ENCODE measurements at places on chromosomes 1 and 21. TPM values are rescaled to one million over a fixed set of nuclear protein-coding genes. Genes with fewer than 3 reads are reported as not detected.

The AKR7A3 gene
- total RNA-seq, result 0.14 TPM

- no peak for DNase-seq
These were observed 3.9 kb downstream of the UAP1 start for GRCh38 chr1:162565460-162565859.

DNA sequence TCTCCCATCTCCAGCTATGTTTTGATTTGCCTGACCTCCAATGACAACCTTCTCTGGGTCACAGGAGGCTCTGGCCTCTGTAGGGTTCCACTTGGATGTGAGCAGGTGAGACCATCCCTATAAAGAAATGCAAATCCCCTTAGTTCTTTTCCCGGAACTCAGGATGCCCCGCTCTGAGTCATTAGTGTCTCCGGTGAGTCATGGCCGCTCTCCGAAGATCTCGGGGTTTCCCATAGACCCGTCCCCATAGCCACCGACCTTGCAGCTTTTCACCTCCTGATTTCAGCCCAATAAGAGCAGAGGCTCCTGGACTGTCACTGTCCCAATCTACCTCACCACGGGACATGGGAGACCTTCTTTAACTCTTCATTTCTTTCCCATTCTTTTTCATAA, 98.2 kb downstream of the PGBD5 start:
- DNase-seq, result no peak

The OR2L5 gene
- total RNA-seq, result not detected

The AP4B1 gene
- 11.8 TPM for total RNA-seq

DNA sequence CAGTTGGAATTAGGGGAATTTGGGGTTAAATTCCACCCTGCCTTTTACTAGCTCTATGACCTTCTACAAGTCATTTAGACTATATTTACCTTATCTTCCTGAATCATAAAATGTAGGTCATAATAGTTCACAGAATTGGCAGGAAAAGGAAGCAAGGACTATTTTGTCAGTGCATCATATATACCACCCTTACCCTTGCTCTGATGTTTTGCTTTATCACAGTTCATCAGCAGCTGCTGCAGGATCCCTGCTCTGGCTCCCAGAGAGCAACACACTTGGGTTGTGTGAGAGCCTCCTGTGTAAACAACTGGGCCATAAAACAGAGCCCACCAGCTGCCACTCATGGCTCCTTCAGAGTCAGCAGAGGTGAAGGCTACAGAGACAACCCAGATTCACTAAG, 631.6 kb upstream of the CAMK1G start:
- no peak for DNase-seq

GRCh38 chr1:30764939-30765555, 7.5 kb upstream of the LAPTM5 start:
- DNase-seq, result no peak

- DNase-seq, result no peak
These were observed 62.0 kb upstream of the MACF1 start for GRCh38 chr1:39142401-39143060.

DNA sequence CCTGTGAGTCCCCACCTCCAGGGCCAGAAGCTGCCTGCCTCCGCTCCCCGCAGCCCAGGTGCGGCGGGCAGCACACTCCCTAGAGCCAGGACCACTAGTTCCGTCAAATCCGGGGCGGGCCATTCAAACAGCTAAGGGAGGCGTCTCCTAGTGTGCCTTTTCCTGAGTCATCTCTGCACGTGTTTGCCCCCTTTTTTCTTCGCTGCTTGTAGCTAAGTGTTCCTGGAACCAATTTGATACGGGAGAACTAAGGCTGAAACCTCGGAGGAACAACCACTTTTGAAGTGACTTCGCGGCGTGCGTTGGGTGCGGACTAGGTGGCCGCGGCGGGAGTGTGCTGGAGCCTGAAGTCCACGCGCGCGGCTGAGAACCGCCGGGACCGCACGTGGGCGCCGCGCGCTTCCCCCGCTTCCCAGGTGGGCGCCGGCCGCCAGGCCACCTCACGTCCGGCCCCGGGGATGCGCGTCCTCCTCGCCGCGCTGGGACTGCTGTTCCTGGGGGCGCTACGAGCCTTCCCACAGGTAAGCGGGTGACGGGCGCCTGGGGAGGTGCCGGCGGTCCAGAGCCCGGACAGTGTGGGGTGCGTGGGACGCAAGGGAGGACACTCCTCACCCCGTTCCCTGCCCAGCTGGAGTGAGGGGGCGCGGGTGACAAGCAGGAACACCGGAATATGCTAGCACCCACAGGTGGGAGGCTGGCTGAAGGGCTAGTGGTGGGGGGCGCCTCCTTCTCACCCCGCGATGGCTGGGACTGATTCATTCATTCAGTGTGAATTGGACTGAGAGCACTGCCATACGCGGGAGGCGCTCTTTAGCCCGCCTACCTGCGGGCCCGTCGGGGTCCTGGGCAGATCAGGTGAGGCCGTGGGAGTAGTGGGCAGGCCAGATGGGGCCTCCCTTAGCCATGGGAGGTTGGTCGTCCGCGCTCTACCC, at the start of gene TNFRSF8:
Gene TNFRSF8 (plus strand): TSS at position 163 of the 932 bp plus-strand sequence. CDS start 296 bp downstream, at position 459.
- no peak for DNase-seq

The SPEN gene
- 20.8 TPM for total RNA-seq

DNA sequence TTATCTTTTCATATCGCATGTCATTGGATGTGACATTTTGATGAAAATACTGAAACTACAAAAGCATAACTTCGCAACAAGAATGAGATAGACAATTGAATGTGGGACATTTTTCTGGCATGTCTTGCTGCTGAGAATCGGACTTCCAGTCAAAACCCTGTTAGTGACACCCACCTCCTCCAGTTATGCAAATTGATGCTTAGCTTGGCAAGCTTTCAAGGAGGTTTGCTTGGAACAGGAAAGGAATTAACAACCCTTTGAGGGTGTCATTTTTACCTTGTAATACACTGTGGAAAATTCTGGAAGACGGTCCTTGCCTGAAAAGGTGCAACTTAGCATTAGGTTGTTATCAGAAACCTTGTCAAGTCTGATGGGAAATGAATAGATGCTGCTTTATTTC, 38.8 kb upstream of the FAM3B start:
- no peak for DNase-seq

- DNase-seq, result no peak
These were observed 73.6 kb downstream of the ZZZ3 start for GRCh38 chr1:77608893-77609292.

DNA sequence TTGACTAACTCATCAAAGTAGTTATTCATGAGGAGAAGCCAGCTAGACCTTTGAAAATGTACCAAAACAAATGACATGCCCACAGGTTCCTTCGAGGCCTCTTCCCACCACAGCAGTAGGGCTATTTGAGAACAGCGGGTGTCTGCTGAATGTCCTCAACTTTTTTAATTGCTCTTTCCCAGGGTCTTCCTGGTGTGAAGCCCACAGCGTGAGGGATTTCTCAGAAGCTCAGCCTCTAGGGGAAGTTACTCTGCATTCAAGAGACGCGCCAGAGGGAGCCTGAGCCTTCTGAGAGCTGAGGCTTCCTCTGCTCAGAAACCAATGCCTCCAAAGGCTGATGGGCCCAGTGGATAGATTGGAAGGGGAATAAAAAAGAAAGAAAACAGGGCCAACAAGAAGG, 153.6 kb downstream of the OLFM3 start:
- no peak for DNase-seq

The NBPF10 gene
- 0.69 TPM for total RNA-seq

GRCh38 chr1:32972814-32973428, 8.3 kb upstream of the RNF19B start:
- DNase-seq, result peak; percentile 45

DNA sequence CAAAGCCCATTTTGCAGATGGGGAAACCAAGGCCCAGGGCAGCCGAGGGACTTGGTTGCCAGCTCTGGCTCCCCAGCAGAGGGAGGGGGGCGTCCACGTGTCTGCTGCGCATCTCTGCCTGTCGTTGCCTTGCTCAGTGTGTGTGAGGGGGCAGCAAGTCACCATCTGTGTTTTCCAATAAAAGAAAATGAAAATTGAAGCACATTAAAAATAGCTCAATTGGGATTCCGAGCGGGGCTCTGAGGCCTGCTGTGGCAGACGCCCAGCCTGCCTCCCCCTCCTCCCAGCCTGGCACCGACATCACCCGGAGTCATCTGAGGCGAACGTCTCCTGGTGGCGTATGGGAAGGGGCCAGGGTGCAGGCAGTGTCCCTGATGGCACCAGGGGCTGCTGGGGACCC, 51.2 kb downstream of the EPHB2 start:
- no peak for DNase-seq

GRCh38 chr1:236904892-236905741, 99.1 kb downstream of the MT1HL1 start:
- no peak for DNase-seq

The SLC25A34 gene
- 34.0 TPM for total RNA-seq

The ZSCAN20 gene
- total RNA-seq, result 5.7 TPM

The SPRR2B gene
- not detected for total RNA-seq

- no peak for DNase-seq
These were observed 28.1 kb downstream of the ANGPTL3 start for GRCh38 chr1:62625415-62625814.

- no peak for DNase-seq
These were observed 2.1 kb downstream of the LHX8 start for GRCh38 chr1:75136195-75136815.

DNA sequence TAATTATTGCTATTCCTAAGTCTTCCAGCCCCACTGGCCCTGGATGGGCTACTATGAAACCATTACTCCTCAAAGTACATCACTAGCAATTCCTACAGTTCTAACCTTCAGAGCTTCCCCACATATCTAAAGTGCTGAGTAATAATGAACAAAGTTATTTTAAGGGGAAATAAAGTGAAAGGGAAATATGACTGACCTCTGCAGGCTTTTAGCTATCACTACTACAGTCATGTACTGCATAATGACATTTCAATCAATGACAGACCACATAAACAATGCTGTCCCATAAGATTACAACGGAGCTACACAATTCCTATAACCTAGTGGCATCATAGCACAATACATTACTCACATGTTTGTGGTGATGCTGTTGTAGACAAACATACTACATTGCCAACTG, 32.5 kb upstream of the ASPM start:
- DNase-seq, result no peak

- DNase-seq, result peak; percentile 22
These were observed 49.0 kb downstream of the LBR start for GRCh38 chr1:225378880-225379279.

- DNase-seq, result no peak
These were observed 112.2 kb downstream of the USP25 start for GRCh38 chr21:15841856-15842564.

GRCh38 chr1:245148861-245149260, 5.9 kb upstream of the KIF26B start:
- DNase-seq, result no peak

The KCNJ9 gene
- total RNA-seq, result 0.05 TPM

- no peak for DNase-seq
These were observed 164.7 kb upstream of the RGS18 start for GRCh38 chr1:191993549-191993948.

- no peak for DNase-seq
These were observed 56.8 kb upstream of the PPIH start for GRCh38 chr1:42601472-42601871.

DNA sequence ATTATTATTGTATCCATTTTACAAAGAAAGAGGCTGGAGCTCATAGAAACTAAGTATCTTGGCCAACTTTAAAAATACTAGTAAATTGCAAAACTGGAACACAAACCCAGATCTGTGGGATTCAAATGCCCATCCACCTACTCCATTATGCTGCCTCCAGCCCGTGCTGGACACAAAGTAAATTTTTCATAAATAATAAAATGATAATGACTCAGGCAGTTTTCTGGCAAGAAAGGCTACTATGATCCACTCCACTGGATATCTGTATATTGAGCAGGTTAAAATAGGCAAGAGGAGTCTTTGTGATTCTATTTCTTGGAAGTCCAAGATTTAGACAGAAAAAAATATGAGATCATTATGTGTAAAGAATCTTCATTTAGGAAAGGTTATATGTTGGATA, 138.3 kb upstream of the DUSP10 start:
- DNase-seq, result no peak

The PGLYRP4 gene
- not detected for total RNA-seq

The CYP4A11 gene
- total RNA-seq, result not detected

The RNU1-1 gene
- total RNA-seq, result 6,072 TPM

DNA sequence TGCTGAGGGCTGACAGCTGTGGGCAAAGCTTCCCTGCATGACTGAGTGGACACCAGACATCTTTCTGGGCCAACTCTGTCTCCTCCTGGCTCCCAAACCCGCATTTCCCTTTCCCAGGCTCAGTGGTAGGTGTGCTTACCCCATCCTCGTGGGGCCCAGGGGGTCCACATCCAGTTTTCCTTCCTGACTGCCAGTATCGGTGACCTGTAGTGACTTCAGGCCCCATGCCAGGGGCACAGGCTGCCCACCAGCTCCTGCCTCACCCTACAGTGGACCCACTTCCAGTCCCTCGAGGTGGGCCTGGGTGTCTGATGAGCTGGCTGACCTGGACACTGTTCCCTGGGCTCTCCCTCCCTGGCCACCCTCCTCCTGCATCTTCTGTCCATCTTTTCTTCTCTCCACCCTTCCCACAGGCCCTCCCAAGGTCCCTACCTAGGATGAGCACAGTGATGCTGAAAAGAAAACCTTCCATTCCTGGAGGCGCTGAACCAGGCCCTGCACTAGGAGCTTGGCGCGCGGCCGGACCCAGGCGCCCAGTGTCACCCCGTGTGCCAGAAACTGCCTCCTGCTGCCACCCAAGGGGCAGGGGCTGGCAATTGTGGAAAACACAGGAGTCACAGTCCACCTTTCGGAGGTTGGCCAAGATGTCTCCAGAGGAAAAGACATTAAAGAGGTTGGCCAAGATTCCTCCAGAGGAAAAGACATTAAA, 67.1 kb downstream of the RUNX3 start:
- DNase-seq, result no peak

DNA sequence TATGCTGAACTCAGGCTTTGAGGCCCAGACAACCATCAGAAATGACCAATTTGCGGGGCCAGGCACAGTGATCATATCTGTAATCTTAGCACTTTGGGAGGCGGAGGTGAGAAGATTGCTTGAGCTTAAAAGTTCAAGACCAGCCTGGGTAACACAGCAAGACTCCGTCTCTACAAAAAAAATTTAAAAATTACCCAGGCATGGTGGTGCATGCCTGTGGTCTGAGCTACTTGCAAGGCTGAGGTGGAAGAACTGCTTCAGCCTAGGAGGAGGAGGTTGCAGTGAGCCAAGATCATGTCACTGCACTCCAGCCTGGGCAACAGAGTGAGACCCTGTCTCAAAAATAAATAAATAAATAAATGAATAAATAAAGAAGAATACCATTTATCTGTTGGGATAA, 156.5 kb downstream of the EIF4G3 start:
- DNase-seq, result no peak

The TOMM40L gene
- 39.3 TPM for total RNA-seq

The FAM163A gene
- 0.16 TPM for total RNA-seq

The CR1L gene
- total RNA-seq, result not detected

GRCh38 chr1:53410100-53410541, 49.1 kb upstream of the DMRTB1 start:
- no peak for DNase-seq

The LRRN2 gene
- 1.4 TPM for total RNA-seq

DNA sequence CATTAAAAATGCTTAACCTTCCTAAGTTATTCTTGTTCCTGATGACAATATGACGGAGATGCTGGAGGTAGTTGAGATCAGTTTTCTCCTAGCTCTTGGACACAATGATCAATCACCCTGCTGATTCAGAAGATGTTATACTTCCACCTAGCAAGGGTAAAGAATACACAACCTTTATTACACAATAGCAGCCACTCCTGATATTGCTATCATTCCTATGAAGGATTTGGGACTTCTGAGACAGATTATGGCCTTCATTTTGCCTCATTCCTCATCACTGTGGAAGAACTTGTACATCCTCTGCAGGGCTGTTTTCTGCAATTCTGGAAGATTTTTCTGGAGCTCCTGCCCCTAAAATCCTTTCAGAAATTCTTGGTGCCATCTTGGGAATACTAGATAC, 47.8 kb downstream of the GIPC2 start:
- no peak for DNase-seq

Data from left ventricle myocardium inferior (tissue), 1 donor.